Transverse colon (tissue), 4 donors: ENCODE measurements at places on chromosomes 12 and 14. TPM values are rescaled to one million over a fixed set of nuclear protein-coding genes. Genes with fewer than 3 reads are reported as not detected.

Gene KCNA5
- 1.7 TPM for total RNA-seq

Gene GPR162
- 3.0 TPM for total RNA-seq

Gene TMEM179
- not detected for total RNA-seq

Gene MMP19
- total RNA-seq = 5.2 TPM

Gene APOF
- not detected for total RNA-seq

Gene ANKRD33
- not detected for total RNA-seq

Gene SOAT2
- 0.41 TPM for total RNA-seq

Gene LRFN5
- 0.40 TPM for total RNA-seq

Gene SLC5A8
- not detected for total RNA-seq

Gene TBC1D30
- 5.2 TPM for total RNA-seq

Gene FGF23
- total RNA-seq = not detected

Gene NPAS3
- total RNA-seq = 6.4 TPM

- no peaks in the 10 kb centered on the region for H3K36me3 ChIP-seq
- no peak for DNase-seq
- no peak overlapping the region for H3K4me3 ChIP-seq
- no peak overlapping the region for H3K27ac ChIP-seq
- peaks cover 5% of the 10 kb centered on the region for H3K27me3 ChIP-seq
Observed at GRCh38 chr14:100578552-100578951, 8.7 kb downstream of the BEGAIN start.

DNA sequence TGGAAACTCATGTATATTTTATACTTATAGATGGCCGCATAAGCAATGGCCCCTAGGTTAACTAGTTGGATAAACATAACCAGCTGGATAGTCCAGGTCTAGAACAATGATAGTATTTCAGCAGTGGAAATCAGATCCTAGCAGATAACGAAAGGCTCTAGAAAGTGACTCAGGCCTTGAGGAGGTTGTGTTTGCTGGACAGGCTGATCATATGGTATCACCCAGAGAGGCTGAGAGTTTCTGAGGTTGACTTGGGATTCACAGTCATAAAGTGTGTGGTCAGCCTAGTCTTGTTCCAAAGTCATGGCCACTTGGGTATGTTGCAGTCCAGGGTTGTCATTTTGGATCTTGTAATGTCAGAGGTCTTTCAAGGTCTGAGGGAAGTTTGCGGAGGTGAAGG is 16.8 kb downstream of the FLVCR2 start:
- no peaks in the 10 kb centered on the region for H3K27me3 ChIP-seq
- no peaks in the 10 kb centered on the region for H3K4me1 ChIP-seq
- H3K4me3 ChIP-seq = no peak overlapping the region
- H3K27ac ChIP-seq = no peak overlapping the region
- DNase-seq = no peak
- H3K36me3 ChIP-seq = peaks cover 9% of the 10 kb centered on the region

DNA sequence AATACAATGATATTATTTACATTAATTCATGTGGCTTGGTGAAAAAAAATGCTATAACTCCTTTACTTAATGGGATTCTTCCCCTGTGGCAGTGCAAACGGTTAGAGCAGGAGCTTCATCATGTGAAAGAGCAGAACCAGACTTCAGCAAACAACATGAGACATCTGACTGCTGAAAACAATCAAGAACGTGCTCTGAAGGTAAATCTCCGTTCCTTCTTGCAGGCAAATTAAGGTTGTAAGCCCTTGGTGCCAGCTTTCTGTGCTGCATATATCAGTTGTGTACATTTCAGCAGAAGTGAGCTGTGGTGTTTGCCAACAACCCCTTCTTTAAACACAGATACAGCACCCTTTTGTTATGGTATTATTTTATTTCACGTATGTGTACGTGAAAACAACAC is 171.7 kb downstream of the MIPOL1 start:
- no peaks in the 10 kb centered on the region for H3K4me1 ChIP-seq
- no peaks in the 10 kb centered on the region for H3K36me3 ChIP-seq
- DNase-seq = no peak

GRCh38 chr12:25072906-25073650 is 121.9 kb downstream of the DNAI7 start:
- no peaks in the 10 kb centered on the region for H3K27me3 ChIP-seq
- no peak for DNase-seq
- H3K4me1 ChIP-seq = no peaks in the 10 kb centered on the region
- H3K4me3 ChIP-seq = no peak overlapping the region

- H3K27me3 ChIP-seq = no peaks in the 10 kb centered on the region
- H3K27ac ChIP-seq = no peak overlapping the region
- H3K4me1 ChIP-seq = no peaks in the 10 kb centered on the region
- no peak overlapping the region for H3K4me3 ChIP-seq
- H3K36me3 ChIP-seq = peaks cover 37% of the 10 kb centered on the region
Observed at GRCh38 chr12:92803903-92804302, 101.1 kb downstream of the PLEKHG7 start.

- no peaks in the 10 kb centered on the region for H3K27me3 ChIP-seq
- no peak overlapping the region for H3K4me3 ChIP-seq
Observed at GRCh38 chr14:72332046-72332445, 399.8 kb downstream of the RGS6 start.

GRCh38 chr14:20499108-20499507 is 6.2 kb upstream of the RNASE10 start:
- H3K27ac ChIP-seq = no peak overlapping the region
- H3K27me3 ChIP-seq = no peaks in the 10 kb centered on the region
- no peak for DNase-seq
- no peaks in the 10 kb centered on the region for H3K4me1 ChIP-seq
- no peak overlapping the region for H3K4me3 ChIP-seq

DNA sequence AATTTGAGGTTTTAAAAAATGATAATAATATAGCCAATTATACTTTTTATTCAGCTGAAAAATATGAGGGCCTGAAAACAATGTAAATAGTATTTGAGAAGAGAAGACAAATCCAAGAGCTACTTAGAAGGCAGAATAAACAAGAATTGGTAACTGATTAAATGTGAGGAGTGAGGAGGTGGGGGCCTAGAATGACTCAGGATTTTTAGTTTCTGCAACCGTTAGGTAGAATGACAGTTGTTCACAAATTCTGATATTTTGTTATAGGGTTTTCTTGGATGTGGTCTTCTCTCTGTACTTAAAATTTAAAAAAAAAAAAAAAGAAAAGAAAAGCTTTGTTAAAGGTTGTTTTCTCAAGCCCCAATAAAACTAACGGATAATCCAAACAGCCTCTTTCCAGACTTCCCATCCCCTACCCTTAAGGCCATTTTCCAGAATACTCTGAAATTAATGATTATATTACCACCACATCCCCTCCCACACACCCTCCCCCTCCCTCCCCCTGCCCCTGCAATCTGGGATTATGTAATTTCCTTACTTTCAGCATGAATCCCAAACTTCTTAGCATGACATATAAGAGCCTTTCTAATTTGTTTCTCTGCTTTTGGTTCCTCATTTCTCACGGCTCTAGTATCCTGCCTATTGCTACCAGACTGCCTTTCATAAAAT is 50.4 kb downstream of the LRP6 start:
- no peak overlapping the region for H3K27ac ChIP-seq
- DNase-seq = no peak
- no peaks in the 10 kb centered on the region for H3K36me3 ChIP-seq
- H3K27me3 ChIP-seq = no peaks in the 10 kb centered on the region

DNA sequence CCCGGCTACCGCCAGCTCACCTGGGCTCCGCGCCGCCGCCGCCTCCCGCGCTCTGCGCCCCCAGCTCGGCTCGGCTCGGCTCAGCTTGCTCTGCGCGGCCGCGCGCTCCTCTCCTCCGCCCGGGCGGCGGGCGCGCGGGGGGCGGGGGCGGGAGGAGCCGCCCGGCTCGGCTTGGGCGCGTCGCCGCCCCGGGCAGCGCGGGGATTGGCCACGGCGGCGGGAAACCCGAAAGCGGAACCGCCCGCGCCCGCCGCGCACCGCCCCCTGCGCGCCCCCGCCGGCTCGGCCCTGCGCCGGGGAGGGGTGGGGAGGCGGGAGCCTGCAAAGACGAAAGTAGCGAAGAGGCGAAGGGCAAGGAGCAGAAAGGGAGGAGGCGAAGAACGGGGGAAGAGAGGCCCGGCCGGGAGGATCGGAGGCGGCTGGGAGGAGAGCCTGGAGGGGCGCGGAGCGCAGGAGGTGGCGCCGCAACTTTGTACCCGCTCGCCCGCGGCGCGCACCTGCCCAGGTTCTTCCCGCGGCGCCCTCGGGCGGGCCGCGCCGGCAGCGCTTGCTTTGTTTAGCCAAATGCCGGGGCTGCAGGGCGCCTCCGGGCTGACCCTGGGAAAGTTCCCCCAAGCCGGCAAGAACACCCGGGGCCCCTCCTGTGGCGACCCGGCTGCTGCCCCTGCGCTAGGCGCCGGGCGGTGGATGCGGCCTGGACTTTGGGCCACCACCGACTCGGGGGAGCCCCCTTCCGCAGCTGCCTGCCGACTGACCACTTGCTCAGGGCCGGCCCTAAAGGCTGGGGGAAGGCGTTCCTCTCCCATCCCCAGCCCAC is at the start of gene CAMKK2:
Gene CAMKK2, minus strand, starts transcription at position 92 of the 817 bp plus-strand sequence. CDS start 22,183 bp downstream, outside the sequence.
- H3K27ac ChIP-seq = peak within 1 kb of the TSS; percentile 94
- H3K4me1 ChIP-seq = peaks cover 11% of the 10 kb centered on the region
- no peaks in the 10 kb centered on the region for H3K27me3 ChIP-seq

DNA sequence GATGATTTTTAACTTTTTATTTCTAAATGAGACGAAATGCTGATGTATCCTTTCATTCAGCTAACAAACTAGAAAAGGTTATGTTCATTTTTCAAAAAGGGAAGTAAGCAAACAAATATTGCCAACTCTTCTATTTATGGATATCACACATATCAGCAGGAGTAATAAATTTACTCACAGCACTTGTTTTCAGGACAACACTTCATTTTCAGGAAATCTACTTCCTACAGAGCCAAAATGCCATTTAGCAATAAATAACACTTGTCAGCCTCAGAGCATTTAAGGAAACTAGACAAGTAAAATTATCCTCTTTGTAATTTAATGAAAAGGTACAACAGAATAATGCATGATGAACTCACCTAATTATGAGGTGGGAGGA is 139.6 kb downstream of the HMGA2 start:
- H3K4me1 ChIP-seq = no peaks in the 10 kb centered on the region
- no peak overlapping the region for H3K27ac ChIP-seq

DNA sequence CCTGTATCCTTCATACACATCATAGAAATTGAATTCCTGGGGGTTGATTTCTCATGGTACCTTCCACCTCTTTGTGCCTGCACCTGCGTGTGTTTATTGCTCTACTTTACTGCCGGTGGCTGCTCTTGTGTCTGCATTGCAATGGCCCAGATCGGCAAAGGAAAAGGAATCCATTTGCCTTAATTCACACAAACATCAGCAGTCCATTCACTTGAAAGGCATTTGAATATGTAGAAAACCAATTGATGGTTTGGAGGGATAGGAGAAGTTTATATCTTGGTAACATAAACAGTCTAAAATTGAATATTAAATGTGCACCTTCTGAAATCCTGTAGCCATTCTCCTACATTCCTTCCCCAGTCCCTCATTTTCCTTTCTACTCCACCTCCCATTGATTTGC is 74.0 kb downstream of the SNAPC1 start:
- no peak for DNase-seq
- no peaks in the 10 kb centered on the region for H3K36me3 ChIP-seq
- H3K4me3 ChIP-seq = no peak overlapping the region
- H3K27ac ChIP-seq = no peak overlapping the region

GRCh38 chr12:85182699-85183098 is 97.3 kb upstream of the ALX1 start:
- no peak overlapping the region for H3K4me3 ChIP-seq
- H3K36me3 ChIP-seq = no peaks in the 10 kb centered on the region
- H3K4me1 ChIP-seq = no peaks in the 10 kb centered on the region
- H3K27me3 ChIP-seq = no peaks in the 10 kb centered on the region

- no peak overlapping the region for H3K4me3 ChIP-seq
- DNase-seq = no peak
- H3K27ac ChIP-seq = no peak overlapping the region
- no peaks in the 10 kb centered on the region for H3K36me3 ChIP-seq
Observed at GRCh38 chr12:84904051-84904450, 8.5 kb downstream of the SLC6A15 start.

GRCh38 chr12:90978117-90978770 is 23.3 kb upstream of the CCER1 start:
- no peak overlapping the region for H3K4me3 ChIP-seq
- no peak overlapping the region for H3K27ac ChIP-seq
- no peaks in the 10 kb centered on the region for H3K36me3 ChIP-seq
- H3K27me3 ChIP-seq = no peaks in the 10 kb centered on the region

DNA sequence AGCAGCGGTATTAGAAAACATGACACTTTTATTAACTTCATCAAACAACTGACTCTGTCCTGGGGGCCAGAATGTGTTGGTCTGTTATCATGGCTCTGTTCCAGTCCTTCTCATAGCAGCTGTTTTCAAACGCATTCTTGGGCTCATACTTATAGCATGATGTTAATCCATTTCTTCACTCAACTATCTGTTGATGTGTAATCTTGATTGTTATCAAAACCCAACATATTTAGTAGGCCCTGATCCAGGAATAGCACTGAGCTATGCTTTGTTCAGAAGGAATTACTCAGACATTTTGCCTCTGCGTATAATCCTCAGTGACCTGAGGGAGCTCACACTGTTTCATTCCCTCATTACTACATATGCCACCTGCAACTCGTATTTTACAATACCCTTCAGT is 315.9 kb downstream of the BMP4 start:
- H3K4me1 ChIP-seq = no peaks in the 10 kb centered on the region
- H3K36me3 ChIP-seq = no peaks in the 10 kb centered on the region
- DNase-seq = no peak
- no peaks in the 10 kb centered on the region for H3K27me3 ChIP-seq
- H3K4me3 ChIP-seq = no peak overlapping the region

DNA sequence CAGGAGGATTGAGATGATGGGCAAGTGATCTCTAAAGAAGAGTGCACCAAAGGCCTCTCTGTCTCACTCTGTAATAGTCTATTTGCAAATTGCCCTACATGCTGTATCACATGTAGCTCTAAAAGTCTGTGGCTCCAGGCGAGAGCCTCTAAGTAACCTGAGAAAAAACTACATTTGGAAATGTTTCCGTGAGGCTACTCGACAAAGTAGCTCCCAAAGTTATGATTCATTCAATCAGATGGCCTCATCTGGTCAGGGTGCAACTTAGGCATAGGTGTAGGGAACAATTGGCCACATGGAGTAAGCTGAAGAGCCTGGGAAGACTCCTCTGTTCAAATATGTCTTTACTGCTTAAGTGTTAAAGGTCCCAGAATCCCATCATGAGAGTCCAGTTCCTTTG is 155.4 kb upstream of the PLEKHG7 start:
- H3K4me1 ChIP-seq = peaks cover 42% of the 10 kb centered on the region
- no peaks in the 10 kb centered on the region for H3K36me3 ChIP-seq
- H3K4me3 ChIP-seq = no peak overlapping the region
- H3K27ac ChIP-seq = peak overlapping the region; percentile 47
- no peak for DNase-seq

- no peak overlapping the region for H3K27ac ChIP-seq
- H3K36me3 ChIP-seq = no peaks in the 10 kb centered on the region
- no peaks in the 10 kb centered on the region for H3K27me3 ChIP-seq
- no peaks in the 10 kb centered on the region for H3K4me1 ChIP-seq
- no peak overlapping the region for H3K4me3 ChIP-seq
- no peak for DNase-seq
Observed at GRCh38 chr12:68970951-68971350, 38.0 kb upstream of the CPM start.
